ENCODE measurements at places on chromosomes 5 and 9.
A peak's percentile ranks its signal among the peaks of the same experiment; 100 is the strongest.

GRCh38 chr9:114153761-114154599, 1.4 kb upstream of the COL27A1 start:
- DNase-seq: no peak

GRCh38 chr5:9483779-9484178, 62.1 kb downstream of the SEMA5A start:
- DNase-seq: no peak

DNA sequence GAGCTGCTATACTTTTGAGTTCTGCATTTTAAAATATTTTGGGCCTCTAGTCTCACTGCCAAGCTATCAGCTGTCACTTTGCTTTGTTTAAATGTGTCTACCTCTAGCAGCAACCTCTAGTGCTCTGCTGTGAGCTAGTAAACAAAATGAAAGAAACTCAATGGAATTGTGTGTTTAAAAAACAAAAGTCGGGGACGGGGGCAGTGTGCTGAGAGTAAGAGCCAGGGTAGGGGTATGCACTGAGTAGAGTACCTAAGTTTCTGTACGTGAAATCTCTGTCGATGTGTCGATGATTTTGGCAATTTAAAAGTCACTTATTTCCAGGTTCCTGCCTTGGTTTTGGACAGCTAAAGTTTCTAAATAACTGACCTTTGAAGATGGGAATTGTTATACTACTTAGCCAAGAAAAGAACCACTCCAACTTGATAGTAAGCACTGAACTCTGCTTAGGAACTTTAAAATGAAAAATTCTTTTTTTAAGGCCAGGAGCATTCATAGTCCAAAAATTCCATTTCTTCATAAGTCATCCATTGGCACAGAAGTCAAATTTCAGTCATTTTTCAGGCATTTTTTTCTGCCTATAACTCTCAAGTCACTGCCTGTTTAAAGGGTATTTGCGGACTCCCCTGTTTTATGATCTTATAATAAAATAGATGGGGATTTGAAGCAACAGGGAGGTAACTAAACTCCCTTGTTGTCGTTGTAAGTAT, 111.5 kb downstream of the SAXO1 start:
- no peak for DNase-seq

GRCh38 chr5:40606077-40606765, 73.5 kb upstream of the PTGER4 start:
- no peak for DNase-seq

GRCh38 chr9:117409321-117409720, 5.5 kb downstream of the ASTN2 start:
- no peak for DNase-seq

- DNase-seq: no peak
Observed at GRCh38 chr9:137602661-137603060, 2.8 kb upstream of the ARRDC1 start.

DNA sequence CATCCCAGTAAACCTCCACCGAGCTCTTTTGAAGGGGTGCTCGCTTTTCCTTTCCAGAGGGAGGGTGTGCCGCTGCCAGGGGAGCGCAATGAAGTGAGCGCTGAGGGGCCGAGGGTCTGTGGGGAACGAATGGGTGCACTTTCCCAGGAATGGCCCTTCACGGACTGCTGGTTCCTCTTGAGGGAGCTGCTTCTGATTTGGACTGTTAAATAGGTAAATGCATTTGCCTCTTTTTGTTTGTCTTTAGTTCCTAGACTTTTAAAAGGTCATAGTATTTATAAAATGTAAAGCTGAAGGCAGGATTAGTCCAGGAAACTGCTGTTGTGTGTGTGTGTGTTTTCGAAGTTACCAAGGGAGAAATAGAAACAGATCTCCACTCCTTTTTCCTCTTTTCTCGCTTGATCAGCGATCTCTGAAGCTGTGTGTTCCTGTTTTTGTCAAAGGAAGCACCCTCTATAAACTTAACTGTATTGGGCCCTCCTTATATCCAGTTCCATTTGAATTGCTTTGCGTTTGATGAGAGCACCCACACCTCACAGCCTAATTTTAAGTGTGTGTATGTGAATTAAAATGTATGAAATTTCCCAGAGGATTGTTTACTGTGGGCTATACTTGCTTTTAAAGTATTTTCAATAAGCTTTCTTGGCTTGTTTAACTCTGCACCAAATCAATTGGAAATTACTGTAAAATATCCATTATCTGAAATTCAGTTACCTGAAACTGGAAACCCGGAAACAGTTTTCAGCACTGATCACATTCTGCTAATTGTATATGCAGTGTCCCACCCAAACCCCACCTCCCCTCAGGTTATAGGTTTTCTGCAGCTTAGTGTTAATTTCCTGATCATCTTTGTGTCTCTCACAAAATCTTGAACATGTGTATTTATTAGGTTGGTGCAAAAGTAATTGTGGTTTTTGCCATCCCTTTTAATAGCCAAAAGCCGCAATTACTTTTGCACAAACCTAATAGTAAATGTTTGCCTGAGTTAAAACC, 966 bp downstream of the SNX2 start:
- no peak for DNase-seq

- DNase-seq: no peak
Observed at GRCh38 chr5:109483395-109483971, 73.7 kb upstream of the PJA2 start.

GRCh38 chr9:97307091-97307490, 368 bp upstream of the CCDC180 start:
- DNase-seq: no peak

DNA sequence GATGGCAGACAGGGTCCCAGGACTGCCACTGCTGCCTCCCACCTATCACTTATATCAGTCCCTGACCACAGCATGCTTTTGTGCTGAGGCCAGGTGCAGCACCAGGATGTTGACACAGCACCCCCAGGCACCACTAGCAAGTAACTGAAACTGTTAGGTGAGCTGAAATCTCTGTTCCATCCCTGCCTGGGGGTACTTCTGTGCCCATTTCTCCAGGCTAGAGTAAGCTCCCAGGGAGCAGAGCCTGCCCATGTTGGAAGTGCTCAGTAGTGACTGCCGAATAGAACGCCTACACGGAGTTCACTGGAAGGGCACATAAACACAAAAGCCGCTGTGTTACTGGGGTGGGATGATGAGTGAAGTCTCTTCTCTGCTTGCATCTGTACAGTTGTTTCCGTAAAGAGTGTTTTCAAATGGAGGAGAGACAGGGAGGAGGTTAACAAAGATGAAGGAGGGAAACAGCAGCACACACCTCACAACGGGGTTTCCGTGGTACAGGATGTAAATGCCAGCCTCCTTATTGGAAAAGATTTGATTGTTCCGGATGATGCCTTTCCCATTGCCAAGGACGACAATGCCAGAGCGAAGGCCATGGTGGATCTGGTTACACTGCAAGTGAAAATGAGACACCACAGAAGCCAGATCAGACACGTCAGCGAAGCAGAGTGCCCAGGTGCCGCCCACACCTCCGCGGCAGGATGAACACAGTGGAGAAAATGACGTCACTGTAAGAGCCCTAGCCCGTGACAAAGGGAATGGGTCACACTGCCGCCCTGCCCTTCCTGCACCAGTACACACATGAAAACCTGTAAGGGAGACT, 43.1 kb downstream of the POLR1E start:
- DNase-seq: peak; percentile 59

DNA sequence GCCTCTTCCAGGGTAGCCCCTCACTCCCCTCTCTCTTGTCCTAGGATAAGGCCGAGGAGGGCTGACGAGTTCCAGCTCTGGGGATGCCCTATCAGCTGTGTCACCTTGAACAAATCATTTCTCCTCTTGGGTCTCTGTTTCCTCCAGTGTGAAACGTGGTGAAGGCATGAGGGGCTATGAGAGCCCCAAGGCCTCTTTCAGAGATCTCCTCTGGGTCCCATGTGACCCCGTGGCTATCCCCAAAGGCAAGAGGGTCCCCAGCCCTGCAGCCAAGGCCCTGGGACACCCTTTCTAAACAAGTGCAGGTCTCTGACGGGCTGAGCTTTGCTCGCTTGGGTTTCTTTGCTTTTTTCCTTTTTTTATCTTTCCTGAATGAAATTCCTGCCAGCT, 25.5 kb upstream of the SPTLC1 start:
- DNase-seq: no peak

- DNase-seq: no peak
Observed at GRCh38 chr5:177131352-177132135, 2.0 kb upstream of the NSD1 start.

GRCh38 chr5:119016125-119016774, 27.9 kb upstream of the DTWD2 start:
- no peak for DNase-seq

GRCh38 chr5:107085572-107085971, 585.2 kb downstream of the EFNA5 start:
- DNase-seq: no peak

DNA sequence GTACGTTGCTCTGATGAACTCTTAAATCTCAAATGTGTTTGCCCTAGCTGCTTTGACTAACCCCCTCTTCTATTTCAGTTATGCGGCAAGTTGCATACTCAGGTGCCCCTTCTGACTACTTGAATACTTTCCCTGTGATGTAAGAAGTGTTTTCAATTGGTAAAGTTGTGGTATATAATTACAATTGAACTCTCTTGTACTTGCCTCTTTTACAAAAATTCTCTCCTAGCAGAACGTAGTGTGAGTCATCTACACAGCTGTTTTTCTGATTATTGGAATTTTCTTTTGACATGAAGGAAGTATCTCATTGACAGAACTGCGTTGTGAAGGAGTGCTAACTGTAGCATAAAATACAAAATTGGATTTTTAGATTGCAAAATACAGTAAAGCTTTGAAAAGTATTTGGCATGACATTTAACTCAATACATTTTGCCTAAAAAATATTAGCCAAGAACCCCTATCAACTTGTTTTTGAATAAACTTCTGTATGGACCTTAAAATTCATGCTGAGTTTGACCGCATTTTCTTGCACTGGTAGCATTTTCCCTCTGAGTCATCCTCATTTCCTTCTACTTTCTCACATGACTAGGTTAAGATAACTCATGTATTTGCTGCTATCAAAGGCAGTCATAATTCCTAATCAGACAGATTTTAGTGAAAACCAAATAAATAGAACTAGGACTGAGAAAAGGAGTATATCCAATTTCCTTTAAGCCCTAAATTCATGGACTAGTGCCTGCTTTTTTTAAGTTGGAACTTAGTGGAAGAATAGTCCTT, 6.3 kb downstream of the CRHBP start:
- DNase-seq: no peak

- DNase-seq: no peak
Observed at GRCh38 chr5:167750586-167750985, 540.9 kb upstream of the WWC1 start.

DNA sequence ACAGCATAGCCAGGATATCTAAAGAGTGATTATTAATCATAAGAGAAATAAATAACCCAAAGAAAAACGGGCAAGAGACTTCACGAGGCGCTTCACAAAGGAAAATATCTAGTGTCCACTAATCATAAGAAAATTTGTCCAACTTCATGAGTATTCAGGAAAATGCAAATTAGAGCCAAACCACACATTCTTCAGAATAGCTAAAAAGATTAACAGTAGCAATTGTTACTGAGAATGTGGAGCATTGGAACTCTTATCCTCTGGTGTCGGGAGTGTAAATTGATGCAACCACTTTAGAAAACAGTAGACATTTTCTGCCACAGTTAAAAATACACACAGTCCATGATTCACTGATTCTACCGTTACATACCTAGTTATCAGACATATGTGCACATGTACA, 145.7 kb downstream of the CWC27 start:
- DNase-seq: no peak

GRCh38 chr9:110728058-110728457, 59.5 kb downstream of the MUSK start:
- DNase-seq: no peak

DNA sequence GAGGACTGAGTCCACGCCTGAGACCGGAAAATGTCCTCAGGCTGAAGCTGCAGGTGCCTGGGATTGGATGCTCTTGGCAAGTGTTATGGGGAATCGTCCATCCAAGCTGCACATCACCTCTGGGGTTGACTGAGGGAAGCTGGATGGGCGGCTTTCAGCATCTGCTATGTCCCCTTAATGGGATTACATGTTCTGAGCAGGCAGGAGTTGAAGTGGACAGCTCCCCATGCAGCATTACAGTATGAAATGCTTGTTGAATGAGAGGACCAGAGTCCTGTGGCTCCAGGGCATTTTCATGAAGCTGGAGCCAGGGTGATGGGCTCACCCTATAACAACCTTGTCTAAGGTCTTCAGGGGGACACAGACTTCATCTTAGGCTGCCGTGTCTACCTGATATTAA, 270.9 kb downstream of the HSPA4 start:
- no peak for DNase-seq

DNA sequence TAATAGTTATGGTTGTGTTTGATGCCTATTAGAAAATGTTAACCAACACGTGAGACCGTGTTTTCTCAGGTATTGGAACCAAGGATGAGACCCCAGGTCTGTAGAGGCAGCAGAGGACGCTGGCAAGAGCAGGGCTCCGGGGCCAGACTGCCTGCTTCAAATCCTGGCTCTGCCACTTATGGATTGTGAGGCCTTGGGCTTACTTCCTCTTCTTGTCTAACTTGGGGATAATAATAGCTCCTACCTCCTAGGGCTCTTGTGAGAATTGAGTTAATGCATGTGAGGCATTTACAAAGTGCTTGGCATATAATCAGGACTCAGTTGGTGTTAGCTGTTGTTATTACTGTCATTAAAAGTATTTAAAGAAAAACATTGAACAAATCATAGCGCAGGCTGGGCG, 85.5 kb upstream of the PITX1 start:
- DNase-seq: no peak

DNA sequence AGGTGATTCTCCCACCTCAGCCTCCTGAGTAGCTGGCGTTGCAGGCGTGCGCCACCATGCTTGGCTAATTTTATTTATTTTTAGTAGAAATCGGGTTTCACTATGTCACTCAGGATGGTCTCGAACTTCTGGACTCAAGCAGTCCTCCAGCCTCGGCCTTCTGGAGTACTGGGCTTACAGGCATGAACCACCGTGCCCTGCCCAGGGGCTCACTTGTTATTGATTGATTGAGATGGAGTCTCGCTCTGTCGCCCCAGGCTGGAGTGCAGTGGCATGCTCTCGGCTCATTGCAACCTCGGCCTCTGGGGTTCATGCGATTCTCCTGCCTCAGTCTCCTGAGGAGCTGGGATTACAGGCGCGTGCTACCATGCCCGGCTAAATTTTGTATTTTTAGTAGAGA, 1.6 kb downstream of the HSPA4 start:
- DNase-seq: no peak

DNA sequence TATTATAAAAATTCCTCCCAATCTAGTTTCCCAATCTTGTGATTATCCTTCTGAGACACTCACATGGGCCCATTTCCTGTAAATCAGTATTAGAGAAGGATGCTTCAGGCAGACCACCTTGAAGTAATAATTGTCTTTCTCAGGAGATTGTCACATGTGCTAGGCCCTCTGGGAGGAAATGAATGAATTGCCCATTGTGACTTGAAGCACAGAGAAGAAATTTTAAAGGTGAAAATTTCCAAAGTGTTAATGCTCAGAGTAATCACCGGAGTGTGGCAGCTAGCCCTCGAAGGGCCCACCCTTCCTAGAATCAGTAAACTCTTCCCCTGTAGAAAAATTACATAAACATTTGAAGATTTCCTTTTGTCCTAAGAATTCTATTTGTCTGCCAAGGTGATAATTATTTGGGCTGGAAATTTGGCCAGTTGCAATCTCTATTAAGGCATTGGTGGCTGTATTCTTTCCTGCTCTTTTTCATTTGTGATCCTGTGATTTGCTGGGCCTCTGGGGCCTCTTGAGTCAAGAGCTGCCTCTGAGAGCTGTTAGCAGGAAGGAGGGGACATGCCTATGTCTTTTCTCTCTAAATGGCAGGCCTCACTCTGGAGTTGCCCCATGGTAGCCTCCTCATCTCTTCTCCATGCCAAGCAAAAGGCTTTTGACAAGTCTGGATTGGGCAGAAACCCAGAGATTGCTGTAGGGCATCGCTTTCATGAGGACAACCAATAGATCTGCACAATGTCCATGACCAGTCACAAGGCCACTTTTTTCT, 371.5 kb upstream of the ACTBL2 start:
- DNase-seq: no peak
